ENCODE measurements at places on chromosomes 11 and 22. TPM values are rescaled to one million over a fixed set of nuclear protein-coding genes. Genes with fewer than 3 reads are reported as not detected.

DNA sequence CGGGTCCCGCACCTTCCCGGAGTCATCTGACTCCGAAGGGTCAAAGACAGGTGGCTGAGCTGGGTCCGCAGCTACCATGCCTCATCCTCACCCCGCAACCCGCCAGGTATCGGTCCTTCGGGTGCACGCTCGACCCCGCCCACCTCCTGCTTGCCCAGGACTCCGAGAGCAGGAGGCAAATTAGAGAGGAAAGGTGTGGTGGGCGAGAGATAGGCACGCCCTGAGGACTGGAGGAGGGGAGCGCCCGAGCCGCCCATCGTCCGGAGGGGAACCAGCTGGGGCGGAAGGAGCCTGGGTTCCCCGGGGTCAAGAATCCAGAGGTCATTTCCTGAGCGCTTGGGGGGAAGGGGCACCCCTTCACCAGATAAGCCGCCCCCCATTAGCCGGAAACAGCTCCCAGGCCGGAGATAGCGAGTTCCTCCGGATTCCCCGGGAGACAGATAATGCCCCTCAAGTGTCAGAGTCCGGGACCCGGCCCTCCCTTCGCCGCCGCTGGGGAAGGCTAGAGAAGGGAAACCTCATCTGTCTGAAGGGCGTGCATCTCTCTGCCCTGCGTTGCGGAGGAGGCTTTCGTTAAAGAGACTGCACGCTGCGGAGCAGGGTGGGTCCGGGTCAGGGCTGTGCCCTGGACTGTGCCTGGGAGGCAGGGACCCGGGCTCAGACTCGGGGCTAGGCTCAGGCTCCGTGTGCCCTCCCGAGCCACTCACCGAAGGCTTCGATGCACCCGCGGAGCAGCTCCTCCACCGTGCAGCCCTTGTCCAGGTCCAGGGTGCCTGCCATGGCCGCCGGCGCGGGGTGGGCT, 1.7 kb downstream of the RASGRP2 start:
- DNase-seq = no peak

GRCh38 chr22:38766076-38766777, 10.4 kb upstream of the SUN2 start:
- peak; percentile 58 for DNase-seq

- no peak for DNase-seq
Observed at GRCh38 chr11:12687740-12688139, 13.5 kb downstream of the TEAD1 start.

GRCh38 chr11:36000616-36001190, 56.8 kb downstream of the LDLRAD3 start:
- DNase-seq = no peak

Gene PATE2
- polyA plus RNA-seq = not detected

Gene VPS51
- 66.0 TPM for polyA plus RNA-seq

Gene KCNK4
- polyA plus RNA-seq = not detected

Gene ZNF143
- 4.8 TPM for polyA plus RNA-seq

Gene TMPRSS6
- polyA plus RNA-seq = 36.8 TPM

Gene MS4A7
- polyA plus RNA-seq = 25.1 TPM

Gene INSC
- 0.02 TPM for polyA plus RNA-seq

Gene ADAMTS8
- 0.02 TPM for polyA plus RNA-seq

Gene DEUP1
- polyA plus RNA-seq = 0.19 TPM
